ENCODE measurements at places on chromosomes 7 and 10. TPM values are rescaled to one million over a fixed set of nuclear protein-coding genes. Genes with fewer than 3 reads are reported as not detected.

The TMEM168 gene
- total RNA-seq: 6.5 TPM

The SSBP1 gene
- total RNA-seq: 326 TPM

The LEP gene
- not detected for total RNA-seq

The RPEL1 gene
- 0.07 TPM for total RNA-seq

The WASHC2C gene
- 17.2 TPM for total RNA-seq

The ZNF783 gene
- 4.4 TPM for total RNA-seq

The HTR7 gene
- total RNA-seq: 0.17 TPM

The HHEX gene
- total RNA-seq: 13.9 TPM

The HABP2 gene
- total RNA-seq: 0.09 TPM

The LIPN gene
- not detected for total RNA-seq

The ZCWPW1 gene
- total RNA-seq: 1.6 TPM

The RASSF4 gene
- total RNA-seq: 5.0 TPM

The VWA2 gene
- total RNA-seq: 0.03 TPM

The GRID2IP gene
- not detected for total RNA-seq

The TAS2R60 gene
- total RNA-seq: not detected

The ACTR3C gene
- not detected for total RNA-seq

The LIPJ gene
- total RNA-seq: not detected

The ERVW-1 gene
- not detected for total RNA-seq

The CYP2C18 gene
- 0.06 TPM for total RNA-seq

The SCART1 gene
- 0.10 TPM for total RNA-seq

The GPR37 gene
- total RNA-seq: 0.73 TPM

The ITGA8 gene
- not detected for total RNA-seq

The NEUROD6 gene
- not detected for total RNA-seq

All from A549 treated with AZD2906 at 1 μM for 4 hours (cell line).